ENCODE measurements at places on chromosomes 4 and X.

- no peak for DNase-seq
These were observed 105.0 kb upstream of the ANXA3 start for GRCh38 chr4:78446619-78447018.

DNA sequence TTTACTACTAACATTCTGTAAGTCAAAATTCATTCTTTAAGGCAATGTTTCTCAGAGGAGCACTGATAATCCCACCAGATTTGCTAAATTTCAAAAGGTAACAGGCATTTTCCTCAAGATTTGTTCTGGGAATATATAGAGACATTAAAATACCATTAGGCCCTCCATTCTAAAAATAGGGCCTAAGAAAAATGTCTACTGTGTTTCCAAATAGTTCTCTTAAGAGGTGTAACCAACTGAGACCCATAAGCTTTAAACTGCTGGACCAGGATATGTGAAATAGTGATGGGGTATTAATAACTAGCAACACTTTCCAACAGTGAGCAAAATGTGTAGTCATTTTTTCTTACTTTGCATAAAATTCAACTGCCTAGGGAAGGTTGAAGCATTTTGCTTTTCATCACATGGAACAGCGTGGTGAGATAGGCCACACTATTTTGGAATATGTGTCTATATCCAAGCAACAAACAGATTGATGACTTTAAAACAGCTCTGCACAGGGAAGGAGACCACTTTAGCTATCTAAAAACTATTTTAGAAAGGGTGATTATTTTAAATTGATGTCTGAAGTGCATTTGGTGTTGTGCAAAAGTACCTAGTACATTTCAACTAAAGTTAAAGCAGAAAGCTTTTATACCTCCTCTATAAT is 89.9 kb downstream of the CORIN start:
- DNase-seq: no peak

GRCh38 chr4:150647008-150647407 is 65.1 kb downstream of the MAB21L2 start:
- DNase-seq: no peak

DNA sequence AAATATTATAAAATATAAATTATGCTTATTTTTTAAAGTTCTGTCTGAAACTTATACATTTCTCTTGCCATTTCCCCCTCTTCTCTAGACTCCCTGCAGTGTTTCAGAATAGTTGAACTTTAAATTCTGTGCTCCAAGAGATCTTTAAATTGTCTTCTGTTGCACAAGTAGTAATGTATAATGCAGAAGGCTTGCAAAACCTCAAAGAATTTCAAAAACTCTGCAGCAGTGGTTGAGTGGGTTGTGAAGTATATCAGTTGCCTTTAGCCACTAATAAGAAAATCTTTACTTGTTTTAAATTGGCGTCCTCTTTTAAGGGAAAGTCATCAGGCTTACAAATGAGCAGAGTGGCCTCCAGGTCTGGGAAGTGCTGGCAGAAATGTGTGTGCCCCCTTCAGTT is 1153.3 kb upstream of the PABPC4L start:
- DNase-seq: no peak

DNA sequence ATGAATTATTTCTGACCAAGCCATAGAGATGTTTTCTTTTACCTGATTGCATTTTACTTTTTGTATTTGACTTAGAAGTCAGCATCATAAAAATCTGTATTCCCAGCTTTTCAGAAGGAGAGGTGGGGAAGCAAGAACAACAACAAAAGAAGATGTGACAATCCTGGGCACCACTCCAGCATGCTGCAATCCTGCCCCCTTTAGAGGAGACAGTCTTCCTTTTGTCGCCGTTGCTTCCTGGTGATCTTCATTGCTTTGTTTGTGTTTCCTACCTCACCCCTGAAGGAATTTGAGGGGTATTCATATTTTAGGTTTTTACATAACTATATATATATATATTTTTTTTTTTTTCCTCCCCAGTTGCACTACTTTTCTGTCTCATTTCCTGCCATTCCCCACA is 3.7 kb downstream of the QRFPR start:
- DNase-seq: no peak

- no peak for DNase-seq
These were observed 332.9 kb downstream of the PPP3CA start for GRCh38 chr4:101014417-101014816.

DNA sequence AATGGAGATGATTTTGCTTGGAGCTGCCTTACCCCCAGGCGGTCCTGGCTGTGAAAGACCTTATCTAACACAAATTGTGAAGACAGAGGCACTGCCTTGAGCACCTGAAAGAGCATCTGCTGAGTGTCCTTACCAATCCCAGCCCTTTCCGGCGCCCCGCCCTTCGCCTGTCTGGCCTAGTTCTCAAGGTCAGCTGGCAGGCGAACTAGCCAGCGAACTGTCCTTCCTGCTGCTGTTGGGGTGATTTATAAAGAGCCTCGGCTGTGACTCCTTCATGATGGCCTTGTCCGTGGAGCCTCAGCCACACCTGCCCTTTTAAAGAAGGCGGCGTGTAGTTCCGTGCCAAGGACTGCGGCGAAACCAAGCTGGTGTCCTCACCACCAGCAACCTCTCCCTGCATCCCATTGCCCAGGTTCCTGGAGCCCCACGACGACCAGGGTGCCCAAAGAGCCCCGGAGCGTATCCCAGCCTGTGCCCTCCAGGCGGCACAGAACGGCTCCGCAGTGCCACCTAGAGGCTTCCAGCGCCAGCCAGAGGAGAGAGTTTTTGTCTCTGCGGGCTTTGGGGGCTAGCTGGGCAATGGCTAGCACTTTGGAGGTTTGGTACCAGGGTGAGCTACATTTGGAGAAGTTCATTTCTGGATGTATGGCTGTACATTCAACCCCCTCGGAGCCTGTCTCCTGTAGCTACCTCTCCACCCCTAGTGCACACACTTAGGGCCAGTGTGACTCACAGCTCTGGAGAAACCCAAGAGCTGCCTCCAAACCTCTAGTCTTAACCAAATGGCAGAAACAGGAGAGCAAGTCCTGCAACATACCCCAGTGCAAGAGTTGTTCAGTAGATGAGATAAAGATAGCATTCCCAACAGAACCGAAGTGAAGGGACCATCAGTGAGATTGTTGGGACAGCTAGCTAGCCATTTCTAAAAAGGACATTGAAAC is 36.8 kb upstream of the VMA21 start:
- DNase-seq: peak; percentile 35

- no peak for DNase-seq
These were observed 707.0 kb upstream of the GRID2 start for GRCh38 chr4:91596718-91597117.

DNA sequence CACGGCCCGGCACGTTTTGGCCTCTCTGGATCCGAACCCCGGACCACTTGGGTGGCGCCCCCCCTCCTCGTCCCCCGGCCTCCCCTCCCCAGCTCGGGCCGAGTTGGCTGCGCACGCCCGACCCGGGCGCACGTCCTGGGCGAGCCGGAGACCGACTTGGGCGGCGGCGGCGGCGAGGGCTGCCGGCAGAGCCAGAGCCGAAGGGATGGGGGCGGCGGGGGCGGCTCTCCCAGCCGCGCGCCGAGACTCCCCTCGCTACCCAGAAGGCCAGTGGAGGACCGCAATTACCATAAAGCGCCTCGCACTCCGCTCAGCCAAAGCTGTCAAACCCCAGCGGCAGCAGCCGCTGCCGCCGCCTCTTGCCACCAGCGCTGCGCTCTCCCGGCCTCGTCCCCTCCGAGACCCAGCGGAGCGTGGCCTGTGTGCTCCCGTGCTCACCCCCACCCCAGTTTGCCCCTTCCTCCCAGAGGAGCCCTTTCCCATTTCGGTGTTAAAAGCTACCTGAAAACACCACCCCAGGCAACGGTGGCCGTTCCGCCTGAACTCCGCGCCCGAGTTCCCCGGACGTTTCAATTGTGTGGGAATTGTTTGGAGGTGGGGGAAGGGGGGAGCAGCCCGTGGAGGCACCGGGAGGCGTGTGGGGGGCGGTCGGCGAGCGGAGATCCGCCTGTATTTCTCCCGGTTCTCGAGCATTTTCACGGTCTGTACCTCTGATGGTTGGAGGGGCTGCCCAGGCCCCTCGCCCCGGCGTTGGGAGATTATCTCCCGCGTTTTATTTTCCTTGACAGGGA is 701 bp upstream of the BCOR start:
- DNase-seq: peak; percentile 51

- no peak for DNase-seq
These were observed 45.6 kb downstream of the ARFIP1 start for GRCh38 chr4:152825336-152825735.

- no peak for DNase-seq
These were observed 1082.0 kb downstream of the RAPGEF2 start for GRCh38 chr4:160184884-160185283.
